ENCODE measurements at places on chromosomes 4 and X.
A peak's percentile ranks its signal among the peaks of the same experiment; 100 is the strongest.

- DNase-seq, result no peak
Measured at GRCh38 chr4:123250843-123251242, 145.8 kb upstream of the SPRY1 start.

- no peak for DNase-seq
Measured at GRCh38 chr4:105895583-105896460, 551 bp downstream of the NPNT start.

DNA sequence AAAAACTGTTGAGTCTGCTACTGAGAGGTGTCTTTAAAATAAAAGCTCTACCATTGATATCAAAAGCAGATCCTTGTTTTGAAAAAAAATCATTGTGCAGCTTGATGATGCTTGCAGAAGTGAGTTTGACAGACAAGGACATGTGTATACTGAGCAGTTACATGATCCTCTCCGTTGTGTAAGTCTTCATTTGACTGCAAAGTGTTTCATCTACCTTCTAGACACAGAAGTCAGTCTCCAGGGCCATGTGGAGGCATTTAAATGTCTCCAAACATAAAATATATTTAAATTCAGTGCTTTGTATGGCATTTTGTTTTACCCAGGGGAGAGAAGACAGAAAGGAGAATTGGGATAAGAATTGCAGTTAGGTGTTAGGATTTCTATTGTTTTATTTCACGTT, 107.8 kb upstream of the MYOZ2 start:
- DNase-seq, result no peak

DNA sequence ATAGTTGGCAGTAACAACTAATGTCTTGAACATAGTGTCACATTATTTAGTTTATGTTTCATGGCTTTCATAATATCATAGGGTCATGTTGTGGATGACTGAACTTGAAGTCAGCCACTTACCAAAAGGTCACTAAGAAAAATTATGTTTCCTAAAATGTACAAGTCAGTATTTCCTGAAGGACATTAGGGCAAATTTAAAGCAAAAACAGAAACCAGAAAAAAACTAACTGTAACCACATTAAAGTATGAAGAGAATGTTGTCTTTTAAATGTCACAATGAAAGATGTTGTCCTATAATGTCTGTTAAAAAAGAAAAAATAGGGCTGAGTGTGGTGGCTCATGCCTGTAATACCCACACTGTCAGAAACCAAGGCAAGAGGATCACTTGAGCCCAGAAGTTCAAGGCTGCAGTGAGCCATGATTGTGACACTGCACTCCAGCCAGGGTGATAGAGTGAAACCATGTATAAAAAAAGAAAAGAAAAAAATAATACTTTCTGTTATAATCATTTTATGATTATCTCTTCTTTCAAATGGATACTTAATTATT, 55.8 kb downstream of the HHIP start:
- no peak for DNase-seq

DNA sequence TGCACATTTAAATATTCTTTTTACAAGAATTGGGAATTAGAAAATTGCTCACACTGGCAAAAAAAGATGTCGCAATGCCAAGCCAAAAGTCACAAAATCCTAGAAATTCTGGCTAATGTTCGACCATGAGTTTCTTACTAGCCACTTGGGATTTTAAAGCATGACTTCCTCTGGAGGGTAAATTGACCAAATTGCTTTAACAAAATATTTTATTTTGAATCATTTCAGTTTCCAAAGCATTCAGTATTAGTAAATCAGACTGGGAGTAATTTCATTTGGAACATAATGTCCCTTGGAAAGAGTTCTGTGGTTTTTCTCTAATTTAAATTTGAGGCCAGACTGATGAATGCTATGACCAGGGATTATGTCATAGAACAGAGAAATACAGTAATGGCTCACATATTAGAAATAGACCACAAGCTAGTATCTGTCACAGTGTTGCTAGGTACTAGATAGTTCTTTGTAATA, 7.6 kb upstream of the CXCL5 start:
- DNase-seq, result peak; percentile 9

GRCh38 chrX:2513121-2513664, 12.4 kb upstream of the DHRSX start:
- no peak for DNase-seq

GRCh38 chr4:111228396-111228795, 605.5 kb upstream of the PITX2 start:
- no peak for DNase-seq

DNA sequence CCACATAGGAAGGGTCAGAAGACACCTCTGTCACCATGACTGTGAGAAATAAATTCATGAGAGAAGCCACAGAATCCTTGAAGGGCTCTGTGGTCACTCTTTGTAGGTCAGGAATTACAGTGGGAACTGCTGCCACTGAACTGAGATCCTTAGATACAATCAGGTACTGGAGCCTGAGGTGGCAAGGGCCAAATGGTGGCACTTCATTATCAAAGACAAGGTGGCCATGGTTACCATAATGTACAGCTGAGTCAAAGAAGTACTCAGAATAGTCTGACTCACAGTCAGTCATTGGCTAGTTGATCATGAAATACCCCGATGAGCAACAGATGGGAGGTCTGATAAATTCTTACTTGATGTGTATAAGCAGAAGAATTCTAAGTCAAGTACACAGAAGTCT, 131.9 kb downstream of the RTL3 start:
- no peak for DNase-seq

- DNase-seq, result peak; percentile 28
Measured at GRCh38 chr4:107432451-107432850, 287.6 kb downstream of the PAPSS1 start.

DNA sequence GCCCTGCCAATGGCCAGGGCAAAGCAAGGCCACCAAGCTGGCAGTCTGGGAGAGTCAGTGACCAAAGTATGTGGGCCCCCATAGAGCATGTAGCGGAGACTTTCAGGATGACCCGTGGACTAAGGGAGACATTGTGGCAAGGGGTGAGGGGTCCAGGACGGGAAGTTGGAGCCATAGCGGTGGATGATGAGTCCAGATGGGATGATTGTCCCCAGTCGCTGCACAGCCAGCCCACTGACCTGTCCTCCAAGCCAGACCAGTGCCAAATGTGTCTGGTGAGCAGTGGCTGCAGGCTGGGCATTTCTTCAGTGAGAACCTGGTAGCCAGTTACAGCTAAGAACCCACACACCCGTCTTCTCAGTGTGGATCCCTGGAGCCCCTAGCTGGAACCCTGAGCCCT, 34.3 kb downstream of the ZNF185 start:
- no peak for DNase-seq

DNA sequence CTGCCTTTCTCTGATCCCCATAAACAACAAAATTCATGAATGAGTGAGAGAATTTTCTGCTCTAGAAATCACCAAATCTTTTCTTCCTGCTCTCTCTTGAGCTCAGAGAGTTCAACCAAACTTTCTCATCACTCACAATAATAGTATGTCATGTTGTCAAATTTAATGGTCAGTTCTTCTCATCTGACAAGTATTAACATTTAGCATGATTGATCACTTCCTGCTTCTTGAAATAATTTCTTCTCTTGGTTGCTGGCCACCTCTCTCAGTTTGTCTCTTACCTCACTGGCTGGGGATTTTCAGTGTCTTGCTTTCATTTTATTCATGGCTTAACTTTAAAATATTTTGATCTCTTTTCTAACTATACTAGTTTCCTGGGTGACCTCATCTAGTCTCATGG, 25.5 kb upstream of the FGF5 start:
- peak; percentile 67 for DNase-seq

GRCh38 chr4:109616243-109616642, 56.2 kb downstream of the MCUB start:
- no peak for DNase-seq

- DNase-seq, result no peak
Measured at GRCh38 chr4:125787707-125788106, 473.0 kb downstream of the FAT4 start.

Measured in fibroblast of skin of left quadriceps (primary cell).